Psoas muscle (tissue), 8 donors: ENCODE measurements at places on chromosomes 3 and 15. TPM values are rescaled to one million over a fixed set of nuclear protein-coding genes. Genes with fewer than 3 reads are reported as not detected.

KCNMB3 gene
- polyA plus RNA-seq, result 0.72 TPM

GRCh38 chr3:109430911-109431563 lies 93.7 kb upstream of the DPPA4 start:
- no peak for DNase-seq
- no peak overlapping the region for H3K4me3 ChIP-seq
- H3K27ac ChIP-seq, result no peak overlapping the region
- H3K36me3 ChIP-seq, result no peaks in the 10 kb centered on the region

- no peaks in the 10 kb centered on the region for H3K36me3 ChIP-seq
- H3K27ac ChIP-seq, result no peak overlapping the region
- no peak for DNase-seq
- peaks cover 10% of the 10 kb centered on the region for H3K4me1 ChIP-seq
- no peaks in the 10 kb centered on the region for H3K27me3 ChIP-seq
- H3K4me3 ChIP-seq, result no peak overlapping the region
Observed at GRCh38 chr15:91919014-91919534, 65.6 kb downstream of the SLCO3A1 start.

PRICKLE2 gene
- 0.95 TPM for polyA plus RNA-seq

- no peak overlapping the region for H3K4me3 ChIP-seq
- no peaks in the 10 kb centered on the region for H3K27me3 ChIP-seq
- H3K4me1 ChIP-seq, result no peaks in the 10 kb centered on the region
- no peak overlapping the region for H3K27ac ChIP-seq
- no peak for DNase-seq
- no peaks in the 10 kb centered on the region for H3K36me3 ChIP-seq
Observed at GRCh38 chr15:70014860-70015490, 82.7 kb downstream of the TLE3 start.

PSTPIP1 gene
- polyA plus RNA-seq, result 1.2 TPM

GRCh38 chr3:100988080-100988479 lies 5.1 kb downstream of the ABI3BP start:
- H3K4me1 ChIP-seq, result no peaks in the 10 kb centered on the region
- H3K4me3 ChIP-seq, result no peak overlapping the region
- DNase-seq, result no peak
- no peak overlapping the region for H3K27ac ChIP-seq

GRCh38 chr3:184776916-184777315 lies 35.0 kb upstream of the VPS8 start:
- peaks cover 16% of the 10 kb centered on the region for H3K27me3 ChIP-seq
- H3K4me1 ChIP-seq, result no peaks in the 10 kb centered on the region
- no peaks in the 10 kb centered on the region for H3K36me3 ChIP-seq

GPR149 gene
- polyA plus RNA-seq, result not detected

DNA sequence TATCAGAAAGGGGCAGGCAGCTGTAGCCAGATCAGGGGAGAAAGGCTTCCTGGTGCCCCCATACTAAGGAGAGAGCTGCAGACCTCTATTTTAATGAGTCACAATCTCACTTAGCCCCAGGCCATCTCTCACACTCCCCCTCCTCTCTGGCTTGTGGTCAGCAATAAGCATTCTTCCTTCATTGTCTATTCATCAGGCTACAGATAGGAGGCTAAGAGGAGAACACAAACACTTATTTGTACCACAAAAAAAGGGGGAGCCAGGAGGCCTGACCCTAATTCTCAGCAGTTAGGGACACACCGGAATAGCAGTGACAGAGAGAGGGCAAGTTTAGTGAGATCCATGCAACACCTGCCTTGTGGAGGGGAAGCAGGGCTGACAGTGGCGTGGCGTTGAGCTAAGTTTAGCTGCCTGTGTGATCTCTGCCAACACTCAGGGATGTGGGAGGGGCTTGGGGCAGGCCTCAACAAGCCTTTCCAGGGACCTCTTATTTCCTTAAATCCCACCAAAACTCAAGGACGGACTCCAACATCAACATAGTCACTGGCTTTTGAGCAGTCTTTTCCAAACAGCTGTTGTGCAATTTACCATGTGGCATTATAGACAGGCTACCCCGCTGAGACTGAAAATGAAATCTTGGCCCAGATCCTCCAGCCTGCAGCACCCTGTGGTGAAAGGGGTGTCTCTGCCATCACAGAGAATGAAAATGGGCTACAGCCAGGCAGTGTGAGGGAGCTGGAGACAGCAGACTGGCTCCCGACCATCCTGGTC lies 191.9 kb upstream of the TSC22D2 start:
- peak; percentile 47 for DNase-seq
- peaks cover 9% of the 10 kb centered on the region for H3K4me1 ChIP-seq
- H3K4me3 ChIP-seq, result peak overlapping the region; percentile 38
- H3K36me3 ChIP-seq, result no peaks in the 10 kb centered on the region
- H3K27me3 ChIP-seq, result no peaks in the 10 kb centered on the region

DNA sequence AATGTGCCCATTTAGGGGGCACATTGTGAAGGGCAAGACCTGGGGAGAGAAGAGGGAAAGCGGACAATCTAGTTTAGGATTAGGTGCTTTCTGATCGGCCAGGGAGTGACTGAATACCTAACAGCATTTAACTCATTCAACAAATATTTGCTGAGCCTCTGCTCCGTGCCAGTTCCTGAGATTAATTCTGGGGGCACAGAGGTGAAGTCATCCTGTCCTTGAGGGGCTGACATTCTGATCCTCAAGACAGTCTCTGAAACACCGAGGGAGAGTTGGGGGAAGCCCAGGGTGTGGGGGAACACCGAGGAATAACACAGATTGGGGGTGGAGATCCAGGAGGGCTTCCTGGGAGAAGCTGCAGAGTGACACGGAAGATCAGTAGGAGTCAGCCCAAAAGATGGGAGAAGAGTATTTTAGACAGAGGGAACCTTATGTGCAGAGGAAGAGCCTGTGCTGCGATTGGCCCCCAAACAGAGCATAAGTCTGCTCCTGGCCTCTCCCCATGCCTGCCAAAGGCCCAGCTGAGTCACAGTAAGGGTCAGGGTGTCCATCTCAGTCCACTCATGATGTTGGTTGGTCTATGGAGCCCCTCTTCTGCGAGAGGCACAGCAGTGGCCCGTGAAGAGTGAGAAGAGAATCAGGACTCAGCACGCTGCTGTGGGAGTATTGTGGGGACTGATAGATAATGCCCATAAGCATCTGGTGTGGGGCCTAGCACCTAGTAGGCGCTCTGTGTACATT lies 60.2 kb downstream of the AMOTL2 start:
- H3K27ac ChIP-seq, result peak overlapping the region; percentile 74
- H3K36me3 ChIP-seq, result no peaks in the 10 kb centered on the region
- peak overlapping the region; percentile 64 for H3K4me3 ChIP-seq
- no peak for DNase-seq

DNA sequence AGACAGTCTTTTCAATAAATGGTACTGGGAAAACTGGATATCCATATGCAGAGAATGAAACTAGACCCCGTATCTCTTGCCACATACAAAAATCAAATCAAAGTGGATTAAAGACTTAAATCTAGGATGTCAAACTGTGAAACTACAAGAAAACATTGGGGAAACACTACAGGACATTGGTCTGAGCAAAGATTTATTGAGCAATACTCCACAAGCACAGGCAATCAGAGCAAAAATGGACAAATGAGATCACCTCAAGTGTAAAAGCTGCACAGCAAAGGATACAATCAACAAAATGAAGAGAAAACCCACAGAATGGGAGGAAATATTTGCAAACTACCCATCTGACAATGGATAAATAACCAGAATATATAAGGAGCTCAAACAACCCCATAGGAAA lies 38.4 kb upstream of the MBNL1 start:
- peaks cover 11% of the 10 kb centered on the region for H3K4me1 ChIP-seq
- no peaks in the 10 kb centered on the region for H3K36me3 ChIP-seq
- no peak overlapping the region for H3K4me3 ChIP-seq

- no peaks in the 10 kb centered on the region for H3K27me3 ChIP-seq
- peaks cover 4% of the 10 kb centered on the region for H3K4me1 ChIP-seq
- H3K36me3 ChIP-seq, result no peaks in the 10 kb centered on the region
- no peak overlapping the region for H3K4me3 ChIP-seq
- no peak overlapping the region for H3K27ac ChIP-seq
Observed at GRCh38 chr3:197369545-197369944, 71.1 kb upstream of the DLG1 start.

GRCh38 chr15:74207652-74208440 lies 5.3 kb upstream of the STRA6 start:
- no peaks in the 10 kb centered on the region for H3K36me3 ChIP-seq
- H3K27me3 ChIP-seq, result no peaks in the 10 kb centered on the region
- DNase-seq, result no peak
- no peak overlapping the region for H3K27ac ChIP-seq
- no peaks in the 10 kb centered on the region for H3K4me1 ChIP-seq
